Upper lobe of left lung (tissue), 6 donors: ENCODE measurements at places on chromosomes 13 and 19. TPM values are rescaled to one million over a fixed set of nuclear protein-coding genes. Genes with fewer than 3 reads are reported as not detected.

DNA sequence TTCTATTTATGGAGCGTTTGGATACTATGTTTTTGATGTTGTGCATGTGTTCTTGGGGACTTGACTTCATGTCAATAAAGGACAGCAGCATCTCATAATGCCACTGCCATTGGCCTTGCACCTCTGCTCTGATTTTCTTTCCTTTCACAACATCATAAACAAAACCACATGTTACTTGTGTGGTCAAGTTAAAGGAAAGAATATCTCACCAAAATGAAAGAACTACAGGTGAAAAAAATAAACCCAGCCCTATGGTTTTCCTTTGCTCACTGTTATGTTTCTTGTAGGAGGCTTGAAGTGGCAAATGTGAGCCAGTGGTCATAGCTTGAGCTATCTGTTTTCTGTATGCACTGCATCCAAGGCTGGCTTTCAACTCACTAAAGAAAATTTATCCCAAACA lies 240.4 kb downstream of the KCNRG start:
- no peaks in the 10 kb centered on the region for H3K36me3 ChIP-seq
- no peaks in the 10 kb centered on the region for H3K27me3 ChIP-seq
- H3K4me3 ChIP-seq, result no peak overlapping the region
- H3K4me1 ChIP-seq, result no peaks in the 10 kb centered on the region
- H3K27ac ChIP-seq, result no peak overlapping the region

DNA sequence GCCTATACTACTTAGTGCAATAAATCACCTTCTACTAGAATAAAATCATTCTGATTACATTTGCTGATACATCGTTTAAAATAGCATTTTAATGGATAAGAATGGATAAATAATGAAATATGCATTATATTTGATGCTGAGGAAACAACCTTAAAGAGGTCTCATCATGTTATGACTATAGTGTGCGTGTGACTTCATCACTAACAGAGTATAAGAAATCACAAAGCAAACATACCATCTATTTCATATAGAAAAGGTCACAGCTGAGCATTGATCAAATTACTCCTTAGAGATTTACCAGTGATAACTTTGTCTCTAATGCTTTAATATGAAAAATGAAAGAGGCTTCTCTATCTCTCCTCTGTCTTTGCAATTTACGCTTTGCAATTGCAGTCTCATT lies 1620.3 kb upstream of the SLC10A2 start:
- H3K4me3 ChIP-seq, result no peak overlapping the region
- H3K27ac ChIP-seq, result no peak overlapping the region
- no peaks in the 10 kb centered on the region for H3K27me3 ChIP-seq
- H3K36me3 ChIP-seq, result no peaks in the 10 kb centered on the region
- H3K4me1 ChIP-seq, result no peaks in the 10 kb centered on the region
- DNase-seq, result no peak

DNA sequence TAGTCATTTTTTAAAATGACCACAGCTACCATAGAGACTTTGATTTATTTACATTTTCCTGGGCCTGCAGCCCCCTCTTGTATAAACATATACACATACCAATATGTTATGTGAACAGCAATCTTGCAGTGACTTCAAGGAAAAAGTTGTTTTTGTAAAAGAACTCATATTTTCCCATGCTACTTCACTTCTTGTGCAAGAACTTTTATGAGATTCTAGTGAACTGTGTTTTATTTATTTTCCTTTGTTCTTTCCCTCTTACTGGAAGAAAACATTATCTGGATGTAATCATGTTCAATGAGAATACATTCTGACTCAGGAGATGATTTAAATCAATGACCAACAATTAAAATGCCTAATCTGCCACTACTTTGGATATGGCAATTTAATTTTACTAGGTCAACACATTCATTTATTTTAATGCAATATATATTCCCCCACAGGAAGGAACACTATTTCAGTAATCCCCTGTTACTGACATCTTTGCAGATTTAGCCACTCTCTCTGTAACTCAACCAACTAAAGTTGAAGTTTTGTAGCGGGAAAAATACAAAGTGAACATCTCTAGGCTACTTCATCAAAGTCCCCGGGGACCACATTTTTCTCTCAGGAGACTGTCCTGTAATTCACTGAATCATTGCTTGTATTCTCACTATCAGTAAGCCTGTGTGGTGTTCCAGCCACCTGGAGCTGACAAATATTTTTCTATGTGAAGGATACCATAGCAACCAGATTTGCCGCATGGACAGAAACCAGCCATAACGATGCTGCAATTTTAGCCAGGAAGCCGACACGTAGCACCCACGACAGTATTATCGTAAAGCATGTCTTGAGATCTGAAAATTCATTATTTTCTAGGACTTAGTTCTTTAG lies 90.5 kb downstream of the STARD13 start:
- H3K4me1 ChIP-seq, result peaks cover 29% of the 10 kb centered on the region
- H3K27me3 ChIP-seq, result no peaks in the 10 kb centered on the region
- H3K4me3 ChIP-seq, result no peak overlapping the region
- peak overlapping the region; percentile 77 for H3K27ac ChIP-seq
- no peak for DNase-seq

- H3K4me3 ChIP-seq, result no peak overlapping the region
- no peaks in the 10 kb centered on the region for H3K27me3 ChIP-seq
- no peaks in the 10 kb centered on the region for H3K4me1 ChIP-seq
- peak; percentile 31 for DNase-seq
- H3K27ac ChIP-seq, result no peak overlapping the region
Observed at GRCh38 chr19:29478578-29479565, 46.9 kb upstream of the VSTM2B start.

GRCh38 chr19:42113641-42114348 lies 18.5 kb downstream of the POU2F2 start:
- H3K4me1 ChIP-seq, result no peaks in the 10 kb centered on the region
- no peaks in the 10 kb centered on the region for H3K36me3 ChIP-seq
- no peak overlapping the region for H3K4me3 ChIP-seq
- H3K27me3 ChIP-seq, result no peaks in the 10 kb centered on the region
- H3K27ac ChIP-seq, result no peak overlapping the region

Gene SMIM44
- total RNA-seq, result not detected

DNA sequence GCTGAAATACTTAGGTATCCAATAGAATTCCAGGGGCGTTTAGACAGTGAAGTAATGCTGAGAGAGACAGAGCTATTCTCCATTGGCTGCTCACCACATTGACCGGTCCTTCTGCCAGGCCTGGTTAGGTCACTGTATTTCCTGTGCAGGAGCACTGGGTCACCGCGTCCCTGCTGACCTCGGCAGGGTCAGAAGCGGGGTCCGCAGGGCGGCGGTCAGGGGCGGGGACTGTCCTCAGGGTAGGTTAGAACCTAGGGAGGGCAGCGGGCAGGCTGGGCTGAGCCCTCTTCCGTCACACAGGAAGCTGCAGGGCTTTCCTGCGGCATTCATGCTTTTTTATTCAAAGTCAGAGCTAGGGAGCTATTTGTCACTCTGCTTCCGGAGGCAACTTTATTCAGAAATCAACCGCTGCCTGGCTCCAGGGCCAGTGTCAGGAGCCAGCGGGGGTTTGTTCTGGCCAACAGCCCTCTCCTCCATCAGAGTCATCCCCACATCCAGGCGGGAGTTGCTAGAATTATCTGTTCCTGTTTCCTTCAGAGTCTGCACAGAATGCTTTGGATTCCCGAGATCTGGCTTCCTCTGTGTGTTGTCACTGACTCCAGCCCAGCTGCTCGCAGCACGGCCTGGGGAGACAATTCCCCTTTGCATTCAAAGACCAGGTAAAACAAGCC lies 81.2 kb upstream of the WASF3 start:
- H3K27me3 ChIP-seq, result no peaks in the 10 kb centered on the region
- no peak overlapping the region for H3K4me3 ChIP-seq
- no peaks in the 10 kb centered on the region for H3K4me1 ChIP-seq

Gene KANK2
- total RNA-seq, result 260 TPM

DNA sequence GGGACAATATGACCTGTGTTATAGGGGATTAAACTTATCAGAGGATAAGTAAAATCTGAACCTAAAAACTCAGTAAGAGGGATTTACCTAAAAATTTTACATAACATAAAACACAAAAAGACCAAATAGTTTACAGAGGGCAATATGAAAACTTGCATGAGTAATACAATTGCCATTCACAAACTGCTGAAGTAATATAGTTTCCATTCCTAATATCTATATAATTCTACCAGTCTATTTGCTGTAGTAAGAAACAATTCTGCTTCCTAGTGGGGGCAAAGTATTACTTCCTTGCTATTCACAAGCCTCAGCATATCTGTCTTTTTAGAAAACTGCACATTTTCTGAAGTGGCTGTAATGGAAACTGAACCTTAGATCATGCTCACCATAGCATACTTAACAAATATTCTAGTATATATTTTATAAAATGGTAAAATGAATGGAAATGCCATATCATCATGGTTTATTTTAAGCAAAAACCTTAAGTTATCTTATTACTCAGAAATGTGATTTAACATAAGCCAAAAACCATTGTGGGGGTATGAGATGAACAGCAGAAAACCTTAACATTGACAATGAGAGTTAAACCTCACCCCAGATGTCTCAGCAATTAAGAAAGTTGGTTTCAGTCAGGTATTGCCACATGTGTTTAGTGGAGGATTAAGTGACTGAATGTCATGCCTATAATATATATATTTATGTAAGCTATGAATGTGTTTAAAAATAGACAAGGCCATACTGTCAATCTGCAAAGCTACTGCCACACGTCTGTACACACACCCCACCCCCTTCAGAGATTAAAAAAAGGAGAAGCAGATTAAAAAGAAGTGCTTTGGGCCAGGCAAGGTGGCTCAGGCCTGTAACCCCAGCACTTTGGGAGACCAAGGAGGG lies 136.8 kb downstream of the MIPEP start:
- no peak for DNase-seq
- H3K4me3 ChIP-seq, result no peak overlapping the region
- no peaks in the 10 kb centered on the region for H3K36me3 ChIP-seq
- peaks cover 32% of the 10 kb centered on the region for H3K4me1 ChIP-seq

DNA sequence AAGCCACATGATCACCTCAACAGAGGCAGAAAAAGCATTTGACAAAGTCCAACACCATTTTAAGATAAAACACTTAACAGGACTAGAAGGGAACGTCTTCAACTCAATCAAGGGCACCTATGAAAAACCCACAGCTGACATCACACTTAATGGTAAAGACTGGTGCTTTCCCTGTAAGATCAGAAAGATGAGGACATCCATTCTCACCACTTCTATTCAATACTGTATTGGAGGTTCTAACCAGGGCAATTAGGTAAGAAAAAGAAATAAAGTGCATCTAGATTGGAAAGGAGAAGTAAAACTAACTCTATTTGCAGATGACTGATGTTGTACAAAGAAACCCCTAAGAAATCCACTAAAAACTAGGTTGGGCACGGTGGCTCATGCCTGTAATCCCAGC lies 11.2 kb upstream of the AKAP8 start:
- H3K4me3 ChIP-seq, result no peak overlapping the region
- no peak for DNase-seq
- no peaks in the 10 kb centered on the region for H3K27me3 ChIP-seq

GRCh38 chr13:109862627-109863026 lies 76.2 kb upstream of the IRS2 start:
- no peak for DNase-seq
- no peaks in the 10 kb centered on the region for H3K36me3 ChIP-seq
- H3K4me3 ChIP-seq, result no peak overlapping the region
- H3K27ac ChIP-seq, result no peak overlapping the region
- no peaks in the 10 kb centered on the region for H3K4me1 ChIP-seq

GRCh38 chr19:10839114-10840050 lies 3.4 kb upstream of the TMED1 start:
- H3K36me3 ChIP-seq, result peaks cover 4% of the 10 kb centered on the region
- H3K27me3 ChIP-seq, result no peaks in the 10 kb centered on the region
- peaks cover 7% of the 10 kb centered on the region for H3K4me1 ChIP-seq

- no peaks in the 10 kb centered on the region for H3K36me3 ChIP-seq
- no peak for DNase-seq
- H3K4me3 ChIP-seq, result no peak overlapping the region
- H3K4me1 ChIP-seq, result no peaks in the 10 kb centered on the region
- H3K27ac ChIP-seq, result no peak overlapping the region
Observed at GRCh38 chr13:68715651-68716050, 1392.0 kb upstream of the ATXN8OS start.

DNA sequence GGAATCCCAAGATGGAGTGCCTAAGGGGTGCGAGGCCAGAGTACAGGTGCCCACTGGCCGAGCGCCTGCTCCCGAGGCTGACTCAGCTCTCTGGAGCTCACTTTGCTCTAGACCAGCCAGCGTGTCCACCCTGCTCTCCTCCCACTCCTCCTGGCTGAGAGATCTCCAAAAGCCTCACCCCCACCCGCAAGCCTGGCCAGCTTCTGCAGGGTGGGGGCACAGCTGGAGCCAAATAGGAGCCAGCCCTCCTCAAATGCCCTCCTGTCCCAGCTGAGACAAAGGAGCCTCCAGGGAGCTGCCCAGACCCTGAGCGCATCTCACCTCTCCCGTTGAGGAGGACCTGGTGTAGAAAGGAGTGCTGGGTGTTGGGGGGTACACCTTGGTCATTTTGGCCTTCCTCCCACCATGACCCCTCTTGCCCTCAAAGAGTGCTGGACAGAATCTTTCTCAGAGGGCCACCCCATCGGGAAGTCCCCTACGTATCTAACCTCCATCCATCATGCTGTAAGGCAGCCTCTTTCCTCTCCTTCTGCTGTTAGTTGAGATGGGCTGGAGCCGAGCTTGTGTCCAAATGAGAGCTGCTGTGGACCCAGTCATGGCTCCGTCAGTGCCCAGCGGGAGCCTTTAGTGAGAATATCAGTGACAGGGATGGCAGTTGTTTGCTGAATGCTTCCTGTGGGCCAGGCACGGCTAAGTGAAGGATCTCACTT lies 123.9 kb upstream of the VSTM2B start:
- H3K4me3 ChIP-seq, result no peak overlapping the region
- no peak overlapping the region for H3K27ac ChIP-seq
- no peaks in the 10 kb centered on the region for H3K27me3 ChIP-seq
- H3K36me3 ChIP-seq, result no peaks in the 10 kb centered on the region
- DNase-seq, result no peak

DNA sequence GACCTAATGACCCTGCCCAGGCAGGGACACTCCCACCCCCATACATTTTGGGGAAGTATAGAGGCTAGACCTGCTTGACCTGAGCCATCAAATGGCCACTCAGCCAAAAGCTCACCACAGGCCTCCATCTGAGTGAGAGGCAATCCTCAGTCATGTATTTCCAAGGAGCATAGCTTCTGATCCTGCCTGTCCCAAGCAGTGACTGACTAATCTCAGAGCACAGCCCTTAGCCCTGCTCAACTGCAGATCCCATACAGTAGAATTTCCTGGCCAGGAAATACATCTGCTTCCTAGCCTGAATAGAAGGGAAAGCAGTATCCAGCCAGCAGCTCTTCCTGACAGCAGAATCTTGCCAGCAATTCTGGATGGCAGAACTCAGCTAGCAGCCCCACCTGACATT lies 880.6 kb upstream of the GPC6 start:
- DNase-seq, result no peak
- no peak overlapping the region for H3K27ac ChIP-seq
- H3K4me3 ChIP-seq, result no peak overlapping the region
